Esophagus squamous epithelium (tissue), 5 donors: ENCODE measurements at places on chromosomes 7 and 10.

- DNase-seq: no peak
These were observed 860 bp downstream of the ZEB1 start for GRCh38 chr10:31319602-31320549.

DNA sequence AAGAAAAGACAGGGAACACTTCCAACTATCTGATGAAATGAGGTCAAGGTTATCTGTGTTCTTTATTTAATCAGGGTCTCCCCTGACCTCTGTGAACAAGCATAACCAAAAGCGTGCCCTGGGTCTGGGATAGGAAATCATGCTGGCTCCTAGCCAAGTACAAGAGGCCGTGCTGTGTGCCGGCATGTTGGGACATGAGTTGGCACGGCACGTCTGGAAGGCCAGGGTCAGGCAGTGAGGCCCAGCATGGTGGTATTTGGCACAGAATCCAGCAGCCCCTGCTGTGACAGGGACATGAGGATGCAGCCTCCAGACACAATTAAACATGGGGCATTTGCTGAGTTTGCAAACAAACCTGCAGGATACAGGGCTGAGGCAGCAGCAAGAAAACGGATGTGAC is 320.4 kb downstream of the PLXNA4 start:
- no peak for DNase-seq

GRCh38 chr10:131431533-131431932 is 120.0 kb upstream of the TCERG1L start:
- no peak for DNase-seq

DNA sequence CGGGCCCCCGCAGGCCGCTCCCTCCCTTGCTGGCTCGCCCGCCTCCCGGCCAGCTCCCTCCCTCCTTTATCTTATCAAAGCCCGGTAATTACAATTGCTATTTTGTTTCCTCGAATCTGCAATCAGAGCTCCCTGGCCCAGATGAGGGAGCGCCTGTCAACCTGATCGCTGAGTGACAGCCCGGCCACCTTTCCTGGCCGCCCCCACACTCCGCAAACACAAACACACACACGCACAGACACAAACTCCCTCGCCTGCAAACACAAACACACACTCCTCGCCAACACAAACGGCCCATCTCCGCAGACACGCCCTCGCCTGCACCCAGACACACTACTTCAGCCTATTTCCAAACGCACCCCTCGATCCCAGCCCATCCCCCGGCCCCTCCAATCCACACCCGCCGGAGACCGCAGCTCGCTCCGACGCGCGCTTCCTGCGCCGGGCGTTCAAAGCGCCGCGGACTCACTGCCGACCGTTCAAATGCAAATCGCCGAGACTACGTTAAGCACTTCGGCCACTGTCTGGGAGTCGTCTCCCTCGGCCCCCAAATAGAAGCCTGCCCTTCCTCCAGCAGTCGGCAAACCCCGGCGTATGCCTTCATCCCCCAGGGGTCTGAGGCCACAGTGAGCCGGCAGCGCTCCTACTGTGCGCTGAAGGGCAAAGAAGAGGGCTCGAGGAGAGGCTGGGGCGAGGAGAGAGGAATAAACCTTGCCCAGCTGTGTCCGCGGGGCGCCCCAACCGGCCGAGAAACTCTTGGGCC is 3.0 kb upstream of the FGF8 start:
- no peak for DNase-seq

GRCh38 chr7:98134420-98135228 is 28.0 kb downstream of the LMTK2 start:
- DNase-seq: no peak

- DNase-seq: no peak
These were observed 30.5 kb upstream of the FBXW4 start for GRCh38 chr10:101725296-101726114.

- no peak for DNase-seq
These were observed 40.4 kb upstream of the DMTF1 start for GRCh38 chr7:87111877-87112276.

GRCh38 chr7:29920491-29920890 is 69.1 kb downstream of the SCRN1 start:
- DNase-seq: no peak

DNA sequence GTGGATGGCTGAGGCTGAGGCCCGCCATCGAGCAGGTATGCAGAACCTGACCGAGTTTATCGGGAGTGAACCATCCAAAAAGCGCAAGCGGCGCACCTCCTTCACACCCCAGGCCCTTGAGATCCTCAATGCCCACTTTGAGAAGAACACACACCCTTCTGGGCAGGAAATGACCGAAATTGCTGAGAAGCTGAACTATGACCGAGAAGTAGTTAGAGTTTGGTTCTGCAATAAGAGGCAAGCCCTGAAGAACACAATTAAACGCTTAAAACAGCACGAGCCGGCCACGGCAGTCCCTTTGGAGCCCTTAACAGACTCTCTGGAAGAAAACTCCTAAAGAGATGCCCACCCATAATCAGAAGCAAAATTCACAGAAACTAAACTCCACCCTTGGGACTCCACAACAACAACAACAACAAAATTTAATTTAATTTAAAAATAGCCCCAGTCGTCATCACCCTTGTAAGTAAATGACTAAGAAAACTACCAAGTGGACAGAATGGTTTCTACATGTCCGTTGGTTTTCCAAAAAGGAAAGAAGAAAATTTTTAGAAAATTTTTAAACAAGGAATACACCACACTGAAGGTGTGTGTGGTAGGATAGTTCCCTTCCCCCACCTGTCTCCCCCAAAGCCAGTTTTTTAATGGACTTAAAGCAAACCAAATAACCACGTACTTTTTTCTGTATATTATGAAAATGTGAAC is 101.7 kb upstream of the YAE1 start:
- no peak for DNase-seq

GRCh38 chr7:44989132-44989531 is 10.3 kb upstream of the MYO1G start:
- DNase-seq: no peak

DNA sequence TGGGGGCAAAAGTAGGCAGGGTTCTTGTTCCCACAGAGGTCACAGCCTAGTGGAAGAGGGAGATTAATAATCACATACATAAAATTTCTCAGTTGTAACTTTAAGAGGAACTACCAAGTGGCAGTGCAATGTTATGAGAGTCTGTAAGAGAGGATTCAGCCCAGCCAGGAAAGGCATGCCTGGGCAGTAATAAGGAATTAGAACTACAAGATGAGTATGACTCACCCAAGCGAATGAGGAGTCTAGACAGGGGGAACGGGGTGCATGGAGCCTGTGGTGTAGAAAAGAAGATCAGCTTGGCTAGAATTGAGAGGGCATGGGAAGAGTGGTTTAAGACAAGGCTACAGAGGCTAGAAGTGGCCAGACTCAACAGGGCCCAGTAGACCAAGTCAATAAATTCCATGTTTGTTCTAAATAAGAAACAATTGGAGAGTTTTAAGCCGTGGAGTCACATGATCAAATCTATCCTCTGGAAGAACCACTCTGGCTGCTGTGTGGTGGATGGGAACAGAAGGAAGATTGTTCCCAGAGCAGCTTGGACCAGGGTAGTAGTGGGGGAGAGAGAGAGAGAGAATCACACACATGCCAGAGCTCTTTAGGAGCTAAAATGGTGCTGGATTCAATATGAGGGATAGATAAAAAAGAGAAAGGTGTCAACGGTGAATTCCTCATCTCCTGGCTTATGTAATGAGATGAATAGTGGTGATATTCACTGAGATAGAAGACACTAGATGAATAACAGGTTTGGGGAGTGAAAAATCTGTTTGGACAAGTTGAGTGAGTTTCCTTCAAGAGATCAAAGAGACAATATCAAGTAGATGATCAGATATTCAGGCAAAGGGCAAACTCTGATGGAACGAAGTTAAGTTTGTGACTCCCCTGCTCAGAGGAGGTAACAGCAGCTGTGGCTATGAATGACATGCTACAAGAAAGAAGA is 265.1 kb downstream of the FGFR2 start:
- no peak for DNase-seq

- no peak for DNase-seq
These were observed 300.5 kb upstream of the ZMIZ1 start for GRCh38 chr10:78768041-78768835.

DNA sequence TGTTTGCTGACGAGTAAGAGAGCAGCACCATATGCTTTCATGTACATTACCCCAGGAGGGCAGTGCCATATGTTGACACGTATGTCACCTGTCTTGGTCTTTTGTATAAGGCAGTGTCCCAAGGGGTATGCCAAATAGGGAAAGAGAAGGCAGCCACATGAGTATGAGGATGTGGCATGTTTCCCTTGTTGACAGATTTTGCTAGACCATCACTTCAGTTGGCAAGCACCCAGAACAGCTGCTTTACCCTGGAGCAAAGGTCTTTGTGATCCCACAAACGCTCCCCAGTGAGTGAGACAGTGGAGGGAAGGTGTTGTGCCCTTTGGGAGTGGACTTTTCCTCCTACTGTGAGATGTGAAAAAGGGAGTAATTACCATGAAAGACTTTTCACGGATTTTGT is 350.1 kb downstream of the ETV1 start:
- DNase-seq: no peak

GRCh38 chr7:42688056-42688371 is 223.9 kb downstream of the C7orf25 start:
- DNase-seq: no peak

DNA sequence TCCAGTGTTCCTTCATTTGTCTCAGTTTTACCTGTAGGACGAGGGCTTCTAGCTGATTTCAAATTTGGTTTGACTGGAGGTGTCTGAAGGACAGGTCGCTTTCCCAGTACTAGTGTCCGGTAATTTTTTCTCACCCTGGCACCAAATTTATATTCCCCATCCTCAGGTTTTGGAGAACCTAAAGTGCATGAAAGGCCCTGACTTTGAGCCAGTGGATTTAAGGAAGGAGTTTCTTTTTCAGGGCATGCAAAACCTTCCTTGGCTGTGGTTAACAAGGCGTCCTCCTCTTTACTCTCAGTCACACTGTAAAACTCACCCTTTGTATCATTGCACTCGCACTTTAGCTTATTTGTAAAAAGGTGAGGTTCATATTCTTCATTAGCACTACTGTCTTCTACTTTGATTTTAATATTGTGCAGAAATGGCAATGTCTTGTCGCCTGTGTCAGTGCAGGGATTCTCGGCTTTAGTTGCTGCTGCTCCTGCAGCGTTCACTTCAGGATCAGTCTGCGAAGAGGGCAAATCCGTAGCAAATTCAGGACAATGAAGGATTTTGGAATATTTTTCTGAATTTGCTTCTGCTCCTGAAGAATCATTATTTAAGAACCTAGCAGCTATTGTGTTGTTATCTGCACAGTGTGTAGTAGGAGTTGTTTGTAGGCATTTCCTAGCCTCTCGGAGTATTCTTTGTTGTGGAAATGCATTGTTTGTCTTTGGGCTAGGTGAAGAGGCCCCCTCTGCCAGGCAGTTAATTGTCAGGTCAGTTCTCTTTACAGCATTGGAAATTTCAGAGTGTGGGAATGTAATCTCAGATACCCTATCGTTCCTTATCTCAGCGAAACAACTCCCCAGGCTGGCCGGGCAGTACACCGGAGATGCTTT is 9.9 kb downstream of the SKIDA1 start:
- DNase-seq: no peak

- DNase-seq: no peak
These were observed 42.7 kb downstream of the PLAU start for GRCh38 chr10:73953665-73954064.

- no peak for DNase-seq
These were observed 24.9 kb upstream of the CACNA2D1 start for GRCh38 chr7:82468435-82468834.

DNA sequence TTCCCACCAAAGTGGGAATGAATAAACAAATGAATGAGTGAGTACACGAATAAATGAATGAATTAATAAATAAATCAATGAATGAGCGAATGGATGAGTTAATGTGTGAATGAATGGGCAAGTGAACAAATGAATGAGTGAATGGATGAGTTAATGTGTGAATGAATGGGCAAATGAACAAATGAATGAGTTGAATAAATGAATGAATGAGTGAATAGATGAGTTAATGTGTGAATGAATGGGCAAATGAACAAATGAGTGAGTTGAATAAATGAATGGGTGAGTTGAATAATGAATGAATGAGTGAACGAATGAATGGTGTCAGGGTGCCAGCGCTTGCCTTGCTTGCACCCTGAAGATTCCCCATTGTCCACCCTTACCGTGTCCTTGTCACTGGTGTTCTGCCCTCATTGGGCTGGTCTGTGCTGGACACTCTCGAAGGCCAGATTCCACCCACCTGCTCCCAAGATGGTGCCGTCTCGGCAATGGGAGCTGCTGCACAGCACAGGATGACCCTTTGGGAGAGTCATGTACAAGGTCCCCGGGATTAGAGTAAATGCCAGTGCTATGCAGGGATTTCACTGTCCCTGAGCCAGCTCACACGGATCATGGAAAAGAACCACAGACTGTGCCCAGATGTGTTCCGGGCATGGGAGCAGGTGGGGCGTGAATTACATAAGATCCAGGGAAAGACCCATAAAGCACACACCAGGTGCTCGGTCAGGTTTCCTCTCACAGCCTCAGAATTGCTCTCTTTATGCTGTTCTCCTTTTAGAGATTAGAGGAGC is 83.2 kb downstream of the CAMK1D start:
- DNase-seq: no peak

DNA sequence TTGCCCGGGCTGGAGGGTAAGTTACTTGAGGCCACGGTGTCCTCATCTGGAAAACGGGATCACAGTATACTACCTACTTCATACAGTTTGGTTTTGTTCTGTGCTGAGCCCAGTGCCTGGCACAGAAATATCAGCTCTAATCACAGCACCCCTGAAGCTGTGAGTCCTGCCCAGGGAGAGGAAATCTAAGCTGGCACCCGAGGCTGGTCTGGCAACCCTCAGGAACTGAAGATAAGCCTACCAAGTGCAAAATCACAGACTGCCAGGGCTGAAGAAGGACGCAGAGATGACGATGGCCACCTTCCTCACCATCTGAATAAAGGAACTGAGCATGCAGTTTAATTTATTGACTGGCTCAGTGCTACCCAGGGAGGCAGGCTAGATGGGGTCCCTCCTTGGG is 7.7 kb upstream of the TMEM120A start:
- DNase-seq: no peak

- no peak for DNase-seq
These were observed 112.9 kb upstream of the LYZL2 start for GRCh38 chr10:30742471-30742870.

DNA sequence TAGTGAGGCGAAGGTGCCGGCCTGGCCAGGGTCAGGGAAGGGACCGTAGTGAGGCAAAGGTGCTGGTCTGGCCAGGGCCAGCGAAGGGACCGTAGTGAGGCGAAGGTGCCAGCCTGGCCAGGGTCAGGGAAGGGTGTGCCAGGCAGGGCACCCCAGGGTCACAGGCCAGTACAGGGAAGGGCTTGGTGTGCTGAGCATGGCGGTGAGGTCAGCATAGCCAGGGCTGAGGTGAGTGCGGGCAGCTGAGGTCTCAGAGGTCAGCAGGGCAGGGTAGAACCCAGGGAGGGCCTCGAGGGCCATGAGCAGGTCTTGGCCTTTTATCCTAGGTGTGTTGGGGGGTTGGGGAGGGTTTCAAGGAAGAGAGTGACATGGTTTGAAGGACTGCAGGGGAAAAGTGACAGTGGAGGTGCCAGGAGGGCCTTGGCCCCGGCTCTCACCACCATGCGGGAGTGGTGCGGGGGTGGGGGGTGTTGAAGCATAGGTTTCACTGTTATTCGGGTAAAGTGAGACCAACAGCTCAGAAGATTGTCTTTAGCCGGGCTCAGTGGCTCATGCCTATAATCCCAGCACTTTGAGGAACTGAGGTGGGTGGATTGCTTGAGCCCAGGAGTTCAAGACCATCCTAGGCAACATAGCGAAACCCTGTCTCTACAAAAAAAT is 93.3 kb downstream of the CHST15 start:
- DNase-seq: no peak

- DNase-seq: no peak
These were observed 214.4 kb downstream of the FAM107B start for GRCh38 chr10:14560274-14560673.

- DNase-seq: no peak
These were observed 90.2 kb upstream of the KLF6 start for GRCh38 chr10:3874990-3875841.

GRCh38 chr7:4631380-4632179 is 50.5 kb upstream of the FOXK1 start:
- DNase-seq: no peak
